ENCODE measurements at places on chromosomes 4 and X.

DNA sequence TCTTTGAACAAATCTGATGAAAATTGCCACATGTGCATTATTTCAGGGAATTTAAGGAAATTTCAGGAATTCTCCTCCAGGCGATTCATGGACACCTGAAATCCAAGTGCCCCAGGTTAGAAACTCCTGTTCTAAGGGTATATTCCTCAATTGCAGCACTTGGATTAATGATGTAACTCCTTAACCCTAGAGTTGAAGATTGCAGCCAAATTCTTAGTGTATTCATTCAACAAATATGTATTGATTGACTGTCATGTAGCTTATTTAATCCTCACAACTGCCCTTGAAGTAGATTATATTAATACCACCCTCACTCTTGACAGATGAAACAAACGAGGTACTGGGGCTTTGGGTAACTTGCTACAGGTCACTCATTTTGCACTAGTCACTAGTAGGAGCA is 11.3 kb downstream of the CETN2 start:
- no peak for DNase-seq

GRCh38 chr4:185039508-185040273 is 21.4 kb downstream of the HELT start:
- DNase-seq: peak; percentile 56

- no peak for DNase-seq
Measured at GRCh38 chrX:87160435-87161010, 357.1 kb upstream of the KLHL4 start.

DNA sequence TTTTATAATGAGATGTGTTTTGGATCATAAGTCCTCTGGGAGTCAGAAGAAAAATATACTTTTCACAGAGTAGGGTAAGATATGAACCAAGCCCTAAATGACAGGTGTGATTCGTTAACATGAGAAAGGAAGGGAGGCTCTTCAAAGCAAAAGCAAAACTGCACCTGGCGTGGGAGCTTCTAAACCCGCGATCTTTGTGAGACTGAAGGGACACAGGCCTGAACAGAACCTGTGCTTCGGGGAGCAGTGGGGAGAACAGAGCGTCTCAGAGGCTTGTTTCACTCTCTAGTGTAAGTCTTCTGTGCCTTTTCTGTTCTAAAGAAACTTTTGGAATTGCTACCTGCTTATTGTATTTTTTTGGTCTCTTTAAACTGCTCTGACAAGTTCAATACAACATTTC is 30.2 kb upstream of the CYP4V2 start:
- DNase-seq: no peak

DNA sequence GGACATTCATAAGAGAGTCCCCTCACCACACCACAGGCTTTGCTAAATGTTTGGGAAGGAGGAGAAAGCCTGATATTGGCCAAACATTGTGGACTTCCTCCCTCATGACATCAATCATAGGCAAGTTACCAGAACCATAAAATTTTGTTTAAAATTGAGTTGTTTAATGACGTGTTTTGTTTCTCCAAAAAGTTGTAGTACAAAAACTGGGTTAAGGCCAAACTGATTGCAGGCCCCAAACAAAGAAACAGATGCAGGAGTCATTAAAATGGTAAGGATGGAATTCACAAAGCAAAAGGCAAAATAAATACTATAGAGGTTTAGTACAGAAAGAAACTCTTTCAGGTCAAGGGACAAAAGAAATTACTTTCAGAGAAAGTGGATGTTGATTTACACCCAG is 3.9 kb upstream of the ODAM start:
- no peak for DNase-seq

DNA sequence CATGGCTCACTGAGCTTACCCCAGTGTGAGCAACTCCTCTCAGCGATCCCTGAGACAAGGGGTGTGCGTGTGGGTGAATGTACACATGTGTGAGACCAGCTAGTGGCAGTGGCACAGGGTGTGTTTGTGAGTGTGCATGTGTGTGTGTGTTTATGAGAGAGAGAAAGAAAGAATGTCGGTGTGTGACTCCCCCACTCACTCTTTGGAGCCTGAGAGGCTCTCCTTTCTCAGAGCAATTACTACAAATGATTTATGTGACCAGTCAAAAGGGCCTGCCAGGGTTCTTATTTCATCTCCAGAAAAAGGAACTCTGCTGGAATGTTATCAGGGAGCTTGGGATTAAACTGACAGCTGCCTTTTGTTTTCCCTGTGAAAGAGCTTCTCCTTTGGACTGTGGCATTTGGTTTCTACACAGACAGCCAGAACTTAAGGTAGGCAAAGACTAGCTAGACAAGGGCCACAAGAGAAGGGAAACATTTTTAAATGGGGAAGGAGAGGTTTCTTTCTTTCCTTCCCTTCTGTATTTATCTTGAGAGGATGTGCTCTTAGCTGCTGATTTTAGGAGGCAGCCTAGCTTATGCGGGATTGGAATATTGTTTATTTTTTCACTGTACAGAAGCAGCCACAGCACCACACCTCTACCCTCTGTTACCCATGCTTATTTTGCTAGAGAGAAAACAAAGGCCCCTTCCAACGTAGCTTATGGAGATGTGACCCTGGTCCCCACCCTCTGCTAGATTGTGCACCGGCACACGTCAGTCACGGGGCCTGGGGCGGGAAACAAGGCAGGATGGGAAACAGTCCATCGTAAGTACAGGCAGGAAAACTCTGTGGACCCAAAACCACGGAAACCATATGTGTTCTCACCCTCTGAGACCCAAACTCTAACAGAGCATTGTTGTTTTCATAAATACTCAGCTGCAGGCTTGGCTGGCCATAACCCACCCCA is 143.5 kb downstream of the MGST2 start:
- DNase-seq: no peak

GRCh38 chr4:130542953-130543352 is 1447.0 kb downstream of the C4orf33 start:
- DNase-seq: no peak

DNA sequence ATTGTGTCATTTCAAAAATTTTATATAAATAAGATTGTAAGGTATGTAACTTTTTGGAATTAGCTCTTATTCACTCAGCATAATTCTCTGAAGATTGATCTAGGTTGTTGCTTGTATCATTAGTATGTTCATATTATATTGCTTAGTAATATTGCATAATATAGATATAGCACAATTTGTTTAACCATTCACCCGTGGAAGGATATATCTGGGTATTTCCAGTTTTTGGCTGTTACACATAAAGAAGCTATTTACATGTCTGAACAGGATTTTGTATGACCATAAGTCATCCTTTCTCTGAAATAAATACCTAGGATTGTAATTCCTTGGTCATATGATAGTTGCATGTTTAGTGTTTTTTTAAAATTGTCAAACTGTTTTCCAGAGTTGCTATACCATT is 82.5 kb downstream of the CPEB2 start:
- DNase-seq: no peak

- peak; percentile 62 for DNase-seq
Measured at GRCh38 chr4:174255786-174256185, 27.7 kb downstream of the FBXO8 start.

GRCh38 chrX:84099120-84099519 is 88.9 kb downstream of the RPS6KA6 start:
- no peak for DNase-seq

DNA sequence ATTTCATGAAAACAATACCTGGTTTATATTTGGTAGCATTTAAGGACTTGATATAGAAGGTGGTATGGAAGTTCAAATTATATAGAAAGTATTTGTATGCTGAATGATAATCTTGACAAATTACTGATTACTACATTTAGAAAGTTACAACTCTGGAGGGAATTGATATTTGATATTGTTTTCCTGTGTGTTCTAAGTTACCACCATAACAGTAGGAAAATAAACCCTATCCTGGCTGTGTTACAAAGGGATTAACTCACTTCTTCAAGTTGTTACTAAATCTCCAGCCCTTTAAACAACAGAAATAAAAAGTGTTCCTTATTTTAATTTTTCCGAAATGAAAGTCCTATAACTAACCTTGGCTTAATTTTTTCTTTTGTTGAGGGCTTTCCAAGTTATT is 36.6 kb downstream of the FHL1 start:
- no peak for DNase-seq

GRCh38 chr4:20698820-20699219 is 1.4 kb upstream of the PACRGL start:
- DNase-seq: no peak

DNA sequence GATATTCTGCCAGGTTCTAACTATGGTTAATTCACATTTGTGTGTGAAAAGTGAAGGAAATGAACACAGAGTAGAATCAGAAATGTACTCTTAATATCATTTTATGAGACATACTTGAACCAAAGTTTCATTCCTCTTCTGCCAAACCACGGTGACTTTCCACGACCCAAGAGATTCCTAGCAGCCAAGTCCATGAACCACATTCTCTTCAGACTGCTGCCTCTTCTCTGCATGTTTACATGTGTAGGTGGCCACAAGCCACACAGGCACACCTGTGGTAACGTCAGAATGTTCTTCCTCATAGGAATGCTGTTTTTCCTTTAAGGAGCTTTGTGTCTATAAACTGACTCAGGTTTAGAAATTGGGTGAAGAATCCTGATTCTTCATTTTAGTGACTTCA is 1411.2 kb downstream of the RAPGEF2 start:
- no peak for DNase-seq

- no peak for DNase-seq
Measured at GRCh38 chr4:8739317-8739716, 132.3 kb downstream of the HMX1 start.

DNA sequence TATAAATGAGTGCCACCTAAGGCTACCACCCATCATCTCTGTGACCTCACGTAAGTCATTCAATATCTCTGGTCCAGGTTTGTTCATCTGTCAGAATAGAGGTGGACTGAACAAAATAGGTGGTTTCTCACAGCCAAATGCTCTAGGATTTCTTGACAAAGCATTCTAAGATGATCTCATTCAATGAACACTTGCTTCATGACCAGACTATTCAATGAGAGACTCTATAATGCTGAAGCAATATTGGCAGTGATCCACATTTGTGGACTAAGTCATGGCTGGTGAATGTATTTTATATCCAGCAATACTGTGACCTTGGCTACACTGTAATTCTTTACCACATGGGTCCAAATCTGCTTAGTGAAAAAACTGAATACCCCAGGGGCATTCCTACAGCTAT is 37.9 kb downstream of the LDB2 start:
- no peak for DNase-seq

DNA sequence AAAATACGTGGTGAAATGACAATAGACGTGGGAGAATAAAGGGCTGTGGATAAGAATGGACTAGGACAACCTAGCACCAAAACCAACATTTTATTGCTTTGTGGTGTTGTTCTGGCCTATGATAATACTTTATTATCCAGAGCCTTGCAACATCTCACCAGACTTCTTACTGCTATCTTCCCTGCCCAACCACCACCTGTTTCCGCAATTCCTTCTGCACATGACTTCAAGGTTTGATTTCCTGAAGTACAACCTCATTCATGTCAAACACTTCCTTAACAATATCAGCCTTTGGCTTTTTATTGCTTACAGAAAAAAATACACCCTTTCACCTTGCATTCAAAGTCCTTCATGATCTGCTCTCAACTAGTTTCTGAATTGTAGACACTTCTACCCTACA is 84.8 kb downstream of the RTL3 start:
- DNase-seq: no peak

DNA sequence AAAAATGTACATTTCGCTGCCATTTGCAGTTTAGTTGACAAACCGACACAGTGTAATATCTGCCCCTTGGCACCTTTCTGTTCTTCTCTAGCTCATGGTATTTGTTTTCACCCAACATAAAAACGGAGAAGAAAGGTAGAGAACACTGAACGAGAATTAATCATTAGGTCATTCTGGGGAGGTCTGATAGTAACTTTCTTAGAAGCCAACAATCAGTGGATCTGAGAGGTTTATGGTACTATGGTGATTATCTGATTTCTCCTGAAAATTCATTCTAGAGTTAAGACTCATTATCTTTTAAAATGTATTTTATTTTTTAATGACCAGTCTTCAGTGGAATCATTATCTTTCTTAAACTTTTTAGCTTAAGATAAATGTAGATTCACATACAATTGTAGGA is 8.5 kb downstream of the RAPGEF2 start:
- DNase-seq: no peak

- DNase-seq: no peak
Measured at GRCh38 chr4:155629956-155630355, 36.7 kb upstream of the GUCY1A1 start.

DNA sequence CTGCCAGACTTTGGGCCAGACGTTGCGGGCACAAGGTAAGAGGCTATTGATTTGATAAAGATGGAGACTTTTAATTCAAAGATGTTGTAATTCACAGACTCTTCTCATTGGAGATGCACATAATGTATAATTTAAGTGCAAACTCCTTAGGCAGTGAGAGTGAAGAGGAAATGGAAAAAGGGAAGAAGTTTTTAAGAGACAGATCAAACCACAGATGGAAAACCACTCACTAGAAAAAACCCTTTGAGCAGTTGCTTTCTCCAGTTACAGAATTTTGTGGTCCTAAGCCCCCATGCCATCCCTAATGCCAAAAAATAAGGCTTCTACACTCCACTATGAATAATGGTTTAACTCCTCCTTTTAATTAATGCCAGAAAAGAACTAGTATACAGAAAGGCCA is 977.1 kb upstream of the PRKX start:
- no peak for DNase-seq

- no peak for DNase-seq
Measured at GRCh38 chr4:104596189-104596588, 101.5 kb upstream of the CXXC4 start.

DNA sequence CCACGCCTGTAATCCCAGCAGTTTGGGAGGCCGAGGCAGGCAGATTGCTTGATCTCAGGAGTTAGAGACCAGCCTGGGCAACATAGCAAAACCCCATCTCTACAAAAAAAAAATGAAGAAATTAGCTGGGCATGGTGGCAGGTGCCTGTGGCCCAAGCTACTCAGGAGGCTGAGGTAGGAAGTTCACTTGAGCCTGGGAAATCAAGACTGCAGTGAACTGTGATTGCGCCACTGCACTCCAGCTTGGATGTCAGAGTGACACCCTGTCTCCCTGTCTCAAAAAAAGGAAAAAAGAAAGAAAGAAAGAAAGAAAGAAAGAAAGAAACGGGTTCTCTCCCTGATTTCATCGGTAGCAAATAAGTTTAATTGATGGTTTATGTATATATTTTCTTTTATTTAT is 64.6 kb upstream of the ESX1 start:
- no peak for DNase-seq

- DNase-seq: no peak
Measured at GRCh38 chrX:130376077-130376476, 9.4 kb downstream of the GPR119 start.

GRCh38 chrX:24243188-24243587 is 70.7 kb downstream of the SUPT20HL2 start:
- no peak for DNase-seq

DNA sequence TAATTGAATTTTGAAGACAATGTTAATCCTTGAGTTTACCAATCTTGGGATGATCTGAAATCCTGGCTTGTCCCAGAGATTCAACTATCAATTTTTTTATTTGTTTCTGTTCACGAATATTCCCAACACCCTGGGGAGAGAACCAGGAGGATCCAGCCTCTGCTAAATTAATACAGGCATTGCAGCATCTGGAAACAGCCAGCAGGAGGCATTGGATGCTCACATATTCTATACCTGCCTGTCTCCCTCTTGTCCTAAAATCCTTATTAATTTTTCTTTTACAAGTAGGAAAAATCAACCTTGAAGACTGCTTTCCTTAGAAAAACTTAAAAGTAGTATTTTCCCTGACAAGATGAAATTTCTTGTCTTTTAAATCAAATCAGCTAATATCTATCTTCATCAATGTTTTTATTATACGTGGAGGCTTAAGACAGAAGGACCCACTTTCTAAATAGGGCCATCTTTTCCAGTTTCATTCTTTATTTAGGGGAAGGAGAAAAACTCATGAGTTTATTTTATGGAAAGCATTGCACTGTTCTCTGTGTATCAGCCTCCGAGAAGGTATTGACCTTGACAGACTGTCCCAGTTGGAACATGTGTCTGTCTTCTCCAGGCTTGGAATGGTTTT is 102.4 kb downstream of the CLNK start:
- DNase-seq: peak; percentile 26
